ENCODE measurements at places on chromosomes 2 and 18. TPM values are rescaled to one million over a fixed set of nuclear protein-coding genes. Genes with fewer than 3 reads are reported as not detected.

GRCh38 chr2:8693157-8693821 is 11.4 kb downstream of the ID2 start:
- DNase-seq, result no peak

DNA sequence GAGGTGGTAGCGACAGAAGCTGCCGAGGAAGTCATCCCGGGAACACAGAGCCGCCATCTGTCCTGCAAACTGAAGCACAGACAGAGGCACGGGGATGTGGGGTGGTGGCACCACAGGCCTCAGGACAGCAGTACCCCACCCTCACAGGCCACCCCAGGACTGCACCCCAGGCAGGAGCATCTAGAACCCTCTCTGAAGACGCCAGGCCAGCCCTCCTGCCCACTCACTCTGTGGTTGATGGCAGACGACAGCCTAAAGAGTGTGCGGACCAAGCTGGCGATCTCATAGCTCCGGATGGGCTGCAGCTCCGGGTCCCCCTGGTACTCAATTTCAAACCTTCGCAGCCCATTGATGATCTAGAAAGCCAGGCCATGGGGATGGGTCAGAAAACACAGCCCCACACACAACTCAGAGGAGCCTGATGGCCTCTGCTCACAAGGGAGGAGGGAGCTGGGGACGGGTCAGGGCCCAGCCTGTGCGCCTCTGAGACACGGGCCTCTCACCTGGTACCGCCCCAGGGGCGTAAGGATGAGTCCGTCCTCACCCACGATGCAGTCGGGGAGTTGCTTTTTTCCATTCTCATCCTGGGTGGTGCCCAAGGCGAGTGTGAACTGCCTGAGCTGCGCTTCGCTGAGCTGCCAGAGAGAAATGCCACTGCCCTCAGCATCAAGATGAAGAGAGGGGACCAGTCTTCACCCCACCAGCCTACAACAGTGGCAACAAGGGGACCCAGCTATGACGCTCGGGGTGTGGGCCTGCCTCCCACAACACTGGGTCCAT is 8.1 kb upstream of the CCDC74B start:
- DNase-seq, result no peak

- no peak for DNase-seq
These were observed 116.7 kb upstream of the COPS8 start for GRCh38 chr2:236968880-236969534.

GRCh38 chr18:42196651-42197050 is 241.6 kb downstream of the PIK3C3 start:
- DNase-seq, result no peak

GRCh38 chr2:85779641-85780315 is 26.0 kb downstream of the ATOH8 start:
- DNase-seq, result no peak

GRCh38 chr18:46054956-46055837 is 16.9 kb downstream of the PSTPIP2 start:
- DNase-seq, result no peak

DNA sequence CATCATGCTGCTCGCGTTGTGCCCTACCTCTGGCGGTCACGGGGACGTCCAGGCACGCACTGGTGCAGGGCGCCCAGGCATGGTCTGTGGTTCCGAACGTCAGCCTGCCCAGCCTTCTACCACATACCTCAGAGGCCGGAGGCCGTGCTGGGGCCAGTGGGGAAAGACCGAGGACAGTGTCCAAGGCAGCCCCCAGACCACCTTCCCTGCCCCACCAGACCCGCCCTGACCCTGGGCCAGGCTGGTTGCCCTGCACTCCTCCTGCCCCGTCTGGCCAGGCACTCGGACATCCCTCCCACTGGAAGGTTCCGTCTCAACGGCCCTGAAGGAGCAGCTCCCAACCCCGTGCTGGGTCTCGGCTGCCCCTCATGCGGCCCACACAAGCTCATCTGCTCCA is 32.8 kb downstream of the SLC66A2 start:
- peak; percentile 38 for DNase-seq

- no peak for DNase-seq
These were observed 91.3 kb downstream of the FAM210A start for GRCh38 chr18:13635046-13635445.

- no peak for DNase-seq
These were observed 514.9 kb downstream of the PTPRM start for GRCh38 chr18:8081872-8082553.

GRCh38 chr2:206527153-206527552 is 83.8 kb downstream of the ADAM23 start:
- no peak for DNase-seq

DNA sequence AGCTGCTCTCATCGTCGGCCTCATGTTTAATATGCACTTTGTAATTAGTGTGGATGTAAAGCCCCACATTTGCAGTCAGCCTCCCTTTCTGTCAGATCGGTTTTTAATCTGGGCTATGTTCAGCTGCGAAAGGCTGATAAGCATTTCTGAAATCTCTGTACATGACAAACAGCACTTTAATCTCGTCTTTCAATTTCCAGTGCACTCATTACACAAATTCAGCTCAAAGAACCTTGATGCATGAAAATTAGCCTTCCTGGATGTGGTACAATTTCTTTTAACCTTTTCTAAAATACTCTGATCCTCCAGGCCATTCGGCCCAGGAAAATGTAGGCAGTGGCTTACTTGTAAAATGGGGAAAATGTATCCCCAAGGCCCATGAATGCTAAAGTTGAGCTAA is 265.1 kb downstream of the RND3 start:
- DNase-seq, result no peak

DNA sequence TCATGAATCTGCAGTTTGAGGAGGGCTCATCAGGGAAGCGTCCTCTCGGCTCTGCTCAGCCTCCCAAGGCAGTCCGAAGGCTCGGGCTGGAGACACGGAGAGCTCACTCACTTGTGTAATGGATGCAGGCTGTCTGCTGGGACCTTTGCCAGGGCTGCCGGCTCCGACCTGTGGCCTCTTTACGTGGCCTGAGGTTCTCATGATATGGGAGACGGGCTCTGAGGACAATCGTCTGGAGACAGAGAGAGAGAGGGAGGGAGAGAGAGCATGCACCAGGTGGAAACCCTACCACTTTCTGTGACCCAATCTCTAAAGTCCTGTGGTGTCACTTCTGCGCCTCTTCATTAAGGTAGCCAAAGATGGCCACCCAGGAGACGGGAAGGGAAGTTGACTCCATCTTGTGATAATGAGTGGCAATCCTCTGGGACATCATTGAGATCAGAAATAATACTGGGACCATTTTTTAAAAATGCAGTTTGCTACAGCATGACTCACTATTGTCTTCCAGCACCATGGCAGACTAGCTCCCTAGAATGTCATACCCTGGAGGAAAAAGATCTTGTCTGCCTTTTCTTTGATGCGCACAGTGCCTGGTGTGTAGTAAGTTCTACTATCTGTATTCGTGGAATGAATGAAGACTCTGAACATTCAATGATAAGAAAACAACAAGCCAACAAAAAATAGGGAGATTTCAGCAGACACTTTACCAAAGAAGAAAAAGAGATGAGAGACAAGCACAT is 60.2 kb downstream of the CD8B2 start:
- DNase-seq, result no peak

- no peak for DNase-seq
These were observed 86.4 kb downstream of the EML6 start for GRCh38 chr2:54809819-54810218.

DNA sequence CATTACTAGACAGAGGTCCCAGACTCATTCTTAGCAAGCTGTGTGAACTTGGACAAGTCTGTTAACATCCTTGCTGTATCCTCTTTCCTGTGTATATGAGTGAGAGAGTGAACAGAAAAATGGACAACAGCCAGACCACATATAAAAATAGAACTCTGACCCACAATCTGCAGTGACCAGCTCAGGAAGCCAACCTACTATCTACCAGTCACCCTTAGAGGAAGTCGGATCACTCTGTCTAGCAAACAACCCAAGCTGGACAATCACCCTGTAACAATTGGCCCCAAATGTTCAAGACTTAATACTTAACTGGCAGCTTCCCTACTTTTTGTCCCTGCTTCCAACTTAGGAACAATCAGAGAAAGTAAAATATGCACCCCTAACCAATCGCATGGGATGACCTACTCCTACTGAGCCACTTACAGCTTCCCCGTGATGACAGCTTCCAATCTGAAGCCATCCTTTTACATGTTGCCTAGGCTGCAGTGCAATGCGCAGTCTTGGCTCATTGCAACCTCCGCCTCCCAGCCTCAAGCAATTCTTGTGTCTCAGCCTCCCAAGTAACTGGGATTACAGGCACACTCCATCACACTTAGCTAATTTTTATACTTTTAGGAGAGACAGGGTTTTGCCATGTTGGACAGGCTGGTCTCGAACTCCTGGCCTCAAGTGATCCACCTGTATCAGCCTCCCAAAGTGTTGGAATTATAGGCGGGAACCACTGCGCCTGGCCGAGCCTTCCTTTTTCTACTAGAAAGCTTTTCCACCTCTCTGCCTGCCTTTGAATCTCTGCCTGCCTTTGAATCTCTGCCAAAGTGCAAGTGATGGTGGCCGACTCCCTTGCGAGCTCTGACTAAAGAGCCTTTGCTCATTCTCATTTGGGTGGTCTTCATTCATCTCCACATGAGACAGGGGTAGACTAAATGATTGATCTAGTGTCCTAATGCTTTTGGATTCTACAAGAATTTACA is 158.3 kb upstream of the NDUFV2 start:
- no peak for DNase-seq

- DNase-seq, result no peak
These were observed 129.6 kb upstream of the COPS8 start for GRCh38 chr2:236956031-236956618.

DNA sequence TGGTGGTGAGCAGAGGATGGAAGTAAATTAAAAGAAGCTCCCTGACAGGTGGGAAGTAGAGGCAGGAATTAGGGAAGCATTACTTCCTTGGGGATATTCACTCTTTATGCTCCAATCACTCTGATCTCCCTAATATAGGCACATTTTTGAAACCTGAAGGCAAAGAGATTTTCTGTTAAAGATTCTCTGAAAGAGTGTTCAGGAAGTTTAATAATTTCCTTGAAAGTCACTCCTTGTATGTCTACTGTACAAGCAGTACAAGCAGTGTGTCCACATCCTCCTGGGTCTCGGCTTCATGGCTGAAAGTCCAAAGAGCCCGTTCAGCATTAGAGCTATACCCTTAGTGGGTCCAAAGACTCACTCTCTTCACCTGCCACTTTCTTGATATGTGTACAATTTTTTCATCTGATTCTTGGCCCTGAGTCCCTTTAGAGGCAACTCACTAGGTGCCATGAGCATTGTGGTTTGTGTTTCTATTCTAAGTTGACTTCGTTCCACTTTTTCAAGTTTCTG is 60.2 kb downstream of the AAK1 start:
- DNase-seq, result no peak

GRCh38 chr2:46825939-46826568 is 89.6 kb downstream of the MCFD2 start:
- DNase-seq, result no peak

DNA sequence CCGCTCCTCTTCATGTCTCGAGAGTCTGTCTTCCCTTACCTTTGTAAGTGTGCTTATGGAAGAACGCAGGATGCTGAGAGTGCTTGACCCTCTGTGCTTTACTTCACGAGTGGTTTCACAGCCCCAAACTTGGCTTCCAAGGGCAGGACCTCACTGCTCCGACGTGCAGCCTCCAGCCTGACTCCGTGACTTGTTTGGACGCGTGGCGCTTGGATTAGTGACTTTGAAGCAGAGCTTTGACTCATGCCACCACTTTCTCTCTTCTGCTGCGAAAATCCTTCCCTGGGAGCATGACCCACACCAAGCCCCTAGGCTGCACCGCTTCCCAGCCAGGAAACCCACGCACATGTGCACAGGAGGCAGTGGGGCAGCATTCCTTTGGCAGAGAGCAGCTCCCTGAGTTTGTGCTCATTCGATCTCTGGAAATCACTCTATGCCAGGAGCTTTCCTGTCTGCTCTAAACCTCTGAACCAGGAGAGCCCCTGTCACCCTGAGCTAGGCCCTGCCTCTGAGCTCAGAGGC is 207.8 kb upstream of the HS6ST1 start:
- no peak for DNase-seq

DNA sequence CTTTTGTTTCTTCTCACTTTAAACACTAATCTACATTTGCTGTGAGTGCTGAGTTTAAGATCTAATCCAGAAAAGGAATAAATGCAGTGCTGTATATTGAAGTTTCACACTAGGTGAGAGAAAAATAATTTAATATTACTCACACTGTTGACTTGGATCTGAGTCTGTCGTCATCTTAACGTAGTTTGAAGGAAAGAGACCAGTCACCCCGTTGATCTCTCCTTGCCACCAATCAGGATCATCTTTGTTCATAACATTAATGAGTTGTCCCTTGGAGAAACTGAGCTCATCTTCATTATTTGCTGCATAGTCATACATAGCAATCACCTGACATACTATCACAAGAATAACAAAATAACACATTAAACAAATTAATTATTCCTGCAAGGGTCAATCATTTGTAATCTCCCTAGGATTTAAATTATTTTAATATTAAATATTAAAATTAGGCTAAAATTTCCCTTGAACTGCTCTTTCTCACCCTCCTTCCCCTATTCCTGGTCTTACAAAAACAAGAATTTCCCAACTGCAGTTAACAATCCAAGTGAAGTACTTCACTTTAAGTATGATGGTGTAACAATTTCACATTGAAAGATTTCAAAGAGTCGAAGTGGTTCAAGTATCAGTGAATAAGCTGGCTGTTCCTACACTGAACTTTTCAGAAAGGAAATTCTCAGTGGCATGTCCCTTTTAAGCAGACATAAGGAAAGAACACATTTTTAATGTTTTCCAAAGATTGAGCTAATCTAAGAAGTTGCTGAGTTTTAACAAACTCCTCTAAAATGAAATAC is 71.3 kb downstream of the FAM228A start:
- DNase-seq, result no peak

DNA sequence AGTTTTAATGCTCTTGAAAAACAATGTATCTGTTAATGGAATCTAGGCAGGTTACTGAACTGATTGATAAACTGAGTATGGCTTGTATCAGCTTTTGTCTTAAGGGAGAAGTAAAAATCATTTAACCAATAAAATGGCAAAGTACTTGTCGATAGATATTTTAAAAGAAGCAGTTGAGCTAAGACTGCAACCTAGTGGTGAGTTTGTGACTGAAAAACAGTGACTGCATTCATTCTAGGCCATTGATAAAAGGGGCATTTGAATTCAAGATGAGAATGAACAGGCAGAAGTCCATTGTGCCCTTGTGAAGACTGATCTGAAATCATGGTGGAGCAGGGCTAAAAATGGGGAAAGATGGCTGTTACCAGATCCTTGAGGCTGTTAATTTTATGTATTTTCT is 59.4 kb upstream of the MSTN start:
- DNase-seq, result no peak

Gene HOXD1
- total RNA-seq, result 11.1 TPM

Gene SDC1
- total RNA-seq, result 480 TPM

Gene PTPN4
- total RNA-seq, result 48.7 TPM

Gene MAP3K19
- not detected for total RNA-seq

Gene VIL1
- total RNA-seq, result not detected

Gene GAREM1
- total RNA-seq, result 26.8 TPM

All from ureter (tissue), 1 donor.